ENCODE measurements at places on chromosomes 7 and 10.

DNA sequence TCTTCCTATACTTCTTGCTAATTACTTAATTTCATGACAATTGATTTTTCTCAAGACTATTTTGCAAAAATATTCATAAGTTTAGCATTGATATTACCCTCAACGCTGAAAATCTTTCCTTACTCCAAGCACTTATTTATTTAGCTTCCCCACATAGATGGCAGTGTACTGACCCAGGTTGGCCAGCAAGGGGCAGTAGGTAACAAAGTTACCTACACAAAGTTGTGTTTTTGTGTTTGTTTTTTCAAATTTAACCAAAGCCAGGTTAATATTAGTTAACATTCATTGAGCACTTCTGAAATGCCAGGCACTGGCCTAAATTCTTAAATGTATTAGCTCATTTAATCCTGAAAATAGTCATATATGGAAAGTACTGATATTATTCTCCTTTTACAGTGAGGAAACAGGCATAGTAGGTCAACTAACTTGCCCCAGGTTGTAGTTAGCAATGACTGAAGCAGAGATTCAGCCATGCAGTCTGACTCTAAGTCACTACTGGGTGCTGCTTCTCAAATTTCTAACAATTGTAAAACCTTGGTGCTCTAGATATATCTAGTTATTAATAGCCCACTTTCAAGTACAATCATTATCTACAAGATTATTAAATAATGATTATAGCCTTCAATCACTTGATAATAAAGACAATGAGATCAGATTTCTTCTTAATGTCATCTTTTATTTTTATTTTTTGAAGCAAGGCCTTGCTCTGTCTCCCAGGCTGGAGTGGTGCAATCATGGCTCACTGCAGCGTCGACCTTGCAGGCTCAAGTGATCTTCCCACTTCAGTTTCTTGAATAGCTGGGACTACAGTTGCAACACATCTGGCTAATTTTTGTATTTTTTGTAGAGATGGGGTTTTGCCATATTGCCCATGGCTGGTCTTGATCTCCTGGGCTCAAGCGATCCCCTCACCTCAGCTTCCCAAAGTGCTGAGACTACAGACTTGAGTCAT lies 5.8 kb upstream of the GGCT start:
- no peak for DNase-seq

- no peak for DNase-seq
Observed at GRCh38 chr10:112461029-112461887, 14.2 kb downstream of the VTI1A start.

DNA sequence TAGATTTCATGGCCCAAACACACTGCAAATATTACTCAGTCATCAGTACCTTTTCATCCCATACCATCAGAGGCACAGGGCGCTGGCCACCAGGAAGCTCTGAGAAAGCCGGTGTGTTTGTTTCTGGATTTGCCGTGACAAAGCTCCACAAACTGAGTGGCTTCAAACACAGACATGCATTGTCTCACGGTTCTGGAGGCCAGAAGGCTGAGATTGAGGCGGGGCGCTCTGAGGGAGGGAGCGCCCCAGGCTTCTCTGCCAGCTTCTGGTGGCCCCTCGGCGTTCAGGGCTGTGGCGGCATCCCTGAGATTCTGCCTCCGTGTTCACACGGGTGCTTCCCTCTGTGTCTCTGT lies 3.7 kb upstream of the TTYH3 start:
- no peak for DNase-seq

GRCh38 chr10:133033742-133034048 lies 54.0 kb upstream of the ADGRA1 start:
- no peak for DNase-seq

GRCh38 chr10:100114976-100115770 lies 33.5 kb upstream of the CPN1 start:
- DNase-seq = no peak

- no peak for DNase-seq
Observed at GRCh38 chr7:68364886-68365625, 1233.2 kb upstream of the AUTS2 start.

- no peak for DNase-seq
Observed at GRCh38 chr7:55093674-55094073, 74.9 kb downstream of the EGFR start.
